ENCODE measurements at places on chromosomes 6 and 20.

DNA sequence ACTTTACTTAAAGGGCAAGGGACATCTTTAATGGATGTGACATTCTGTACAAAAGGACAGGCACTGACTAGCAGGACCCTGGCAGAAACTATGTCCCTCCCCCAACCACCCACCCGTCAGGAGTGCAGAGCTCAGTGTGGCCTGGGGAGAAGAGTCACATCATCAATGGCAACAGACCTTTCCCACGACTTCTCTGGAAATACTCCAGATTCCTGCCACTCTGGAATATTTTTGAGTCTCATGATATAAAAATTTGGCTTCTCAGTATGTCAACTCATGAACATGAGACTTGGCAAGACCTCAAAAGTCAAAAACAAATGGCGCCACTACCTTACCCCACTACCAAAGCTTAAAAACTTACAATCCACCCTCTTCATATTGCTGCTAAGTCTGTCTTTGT lies 118.3 kb downstream of the SLC23A2 start:
- DNase-seq: no peak

- DNase-seq: no peak
These were observed 223.0 kb downstream of the QKI start for GRCh38 chr6:163637524-163637923.

- DNase-seq: no peak
These were observed 83.6 kb downstream of the MRPL14 start for GRCh38 chr6:44043479-44044153.

DNA sequence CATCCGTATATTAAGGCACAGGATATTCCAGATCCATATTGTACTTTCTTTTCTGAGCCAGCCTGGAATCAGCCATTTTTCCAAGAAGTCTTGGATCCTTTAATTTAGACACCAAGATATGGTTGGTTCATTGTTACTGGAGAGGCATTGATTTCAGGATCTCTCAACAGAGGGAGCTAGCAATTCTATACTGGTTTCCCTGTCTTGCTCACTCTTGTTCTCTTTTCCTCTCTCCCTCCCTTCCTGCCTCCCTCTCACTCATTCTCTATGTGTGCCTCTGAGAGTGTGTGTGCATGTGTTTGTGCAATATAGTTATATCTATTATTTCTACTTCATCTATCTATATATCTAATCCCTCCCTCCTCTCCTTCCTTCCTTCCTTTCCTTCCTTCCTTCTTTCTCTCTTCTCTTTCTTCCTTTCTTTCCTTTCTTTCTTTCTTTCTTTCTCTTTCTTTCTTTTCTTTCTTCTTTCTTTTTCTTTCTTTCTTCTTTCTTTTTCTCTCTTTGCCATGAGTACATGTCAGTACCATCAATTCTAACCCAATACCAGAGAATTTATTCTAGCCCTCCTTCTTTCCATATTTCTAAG lies 299.1 kb downstream of the EPHA7 start:
- no peak for DNase-seq

GRCh38 chr6:21151119-21151518 lies 442.4 kb upstream of the SOX4 start:
- no peak for DNase-seq

DNA sequence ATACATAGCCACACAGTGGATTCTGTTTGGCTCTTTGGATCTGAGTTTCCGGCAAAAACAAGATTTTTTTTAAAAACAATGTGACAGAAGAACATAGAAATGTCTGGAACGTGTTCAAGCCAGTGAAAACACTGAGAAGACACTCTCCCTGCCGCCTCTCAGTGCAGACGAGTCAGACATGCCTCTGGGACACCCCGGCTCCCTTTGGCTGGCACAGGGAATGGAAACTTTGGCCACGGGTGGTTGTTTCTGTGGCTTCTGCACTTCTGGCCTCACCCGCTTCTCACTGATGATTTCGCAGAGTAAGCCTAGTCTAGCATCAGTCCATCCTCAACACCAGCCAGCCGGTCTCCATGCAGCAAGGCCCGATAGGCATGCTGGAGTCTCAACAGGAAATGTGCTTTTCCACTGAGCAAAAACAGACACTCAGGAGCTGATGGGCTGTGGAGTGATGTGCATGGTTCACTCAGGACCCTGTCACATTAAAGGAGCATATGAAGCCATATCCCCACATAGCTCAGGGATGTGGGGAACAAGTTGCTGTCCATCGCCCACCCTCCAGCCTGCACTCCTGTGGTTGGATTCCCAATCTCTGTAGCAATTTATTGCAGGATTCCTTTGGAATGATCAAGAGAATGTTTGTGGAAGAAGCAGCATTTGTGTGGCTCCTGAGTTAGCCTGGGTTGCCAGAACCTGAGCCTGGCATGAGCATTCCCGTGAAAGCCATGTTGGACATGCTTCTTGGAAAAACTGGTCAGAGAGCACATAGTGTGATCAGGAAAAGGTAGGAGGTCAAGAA lies 262.0 kb upstream of the RIN2 start:
- DNase-seq: no peak

DNA sequence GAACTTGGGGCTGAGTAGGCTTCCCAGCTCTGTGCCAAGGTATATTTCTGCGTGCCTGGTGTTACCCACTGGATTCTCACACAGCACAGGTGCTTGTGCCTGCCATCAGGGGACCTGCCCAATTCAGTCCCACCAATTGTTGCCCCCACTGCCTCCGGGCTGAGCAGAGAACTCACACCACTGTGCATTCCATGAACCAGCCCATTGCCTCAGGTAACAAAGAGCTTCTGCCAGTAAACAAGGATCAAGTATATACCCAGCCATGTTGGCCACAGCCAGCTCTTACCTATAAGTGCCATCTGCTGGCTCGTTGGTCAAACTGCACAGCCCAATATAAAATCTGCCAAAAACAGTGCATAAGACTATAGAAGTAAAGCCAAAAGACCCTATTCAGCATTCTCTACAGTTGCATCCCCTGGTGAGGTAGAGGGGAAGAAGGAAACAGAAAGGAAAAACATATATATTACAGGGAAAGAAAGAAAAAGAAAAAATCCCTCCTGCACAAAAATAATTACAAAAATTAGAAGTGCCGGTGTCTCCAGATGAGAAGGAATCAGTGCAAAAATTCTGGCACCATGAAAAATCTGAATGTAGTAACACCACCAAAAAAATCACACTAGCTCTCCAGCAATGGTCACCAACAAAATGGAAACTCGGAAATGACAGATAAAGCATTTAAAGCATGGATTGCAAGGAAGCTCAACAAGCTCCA lies 241.4 kb downstream of the IBTK start:
- DNase-seq: no peak

DNA sequence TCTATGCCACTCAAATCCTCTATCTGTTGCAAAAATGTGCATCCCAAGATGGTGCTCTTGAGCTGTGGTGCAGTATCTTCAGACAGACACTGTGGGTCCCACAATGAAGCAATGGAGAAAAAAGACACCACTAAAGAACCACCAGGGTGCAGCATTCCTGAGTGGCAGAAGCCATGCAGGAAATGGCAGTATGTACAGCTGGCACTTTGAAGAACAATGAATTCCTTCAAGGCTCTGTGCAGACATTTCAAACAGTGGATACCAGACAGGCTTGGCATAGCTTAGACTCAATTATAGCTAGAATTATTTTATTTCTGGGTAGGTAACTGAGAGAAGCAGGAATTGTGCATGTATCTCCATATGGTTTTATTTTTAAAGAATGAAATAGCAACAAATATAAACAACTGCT lies 24.0 kb upstream of the HDAC2 start:
- DNase-seq: peak; percentile 39

GRCh38 chr6:20691185-20691584 lies 156.9 kb downstream of the CDKAL1 start:
- no peak for DNase-seq

- no peak for DNase-seq
These were observed 6.5 kb downstream of the GSS start for GRCh38 chr20:34949120-34949519.

DNA sequence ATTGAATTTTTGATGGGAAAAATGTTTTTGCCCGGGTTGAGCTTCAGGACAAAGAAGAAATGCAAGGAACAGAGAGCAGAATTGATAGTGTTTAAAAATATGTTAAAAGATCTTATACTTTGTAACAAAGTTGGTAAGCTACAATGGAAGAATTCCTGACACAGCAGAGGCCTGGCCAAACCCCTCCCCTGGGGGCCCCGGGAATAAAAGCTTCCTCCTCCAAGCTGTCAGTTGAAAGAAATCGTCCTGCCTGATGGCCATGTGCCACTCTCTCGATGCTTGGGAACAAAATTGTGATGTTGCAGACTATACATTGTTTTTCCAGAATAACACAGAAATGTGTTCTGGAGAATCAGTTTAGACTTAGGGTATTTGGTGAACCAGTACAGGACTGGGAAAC lies 14.2 kb upstream of the TOX2 start:
- DNase-seq: peak; percentile 35

DNA sequence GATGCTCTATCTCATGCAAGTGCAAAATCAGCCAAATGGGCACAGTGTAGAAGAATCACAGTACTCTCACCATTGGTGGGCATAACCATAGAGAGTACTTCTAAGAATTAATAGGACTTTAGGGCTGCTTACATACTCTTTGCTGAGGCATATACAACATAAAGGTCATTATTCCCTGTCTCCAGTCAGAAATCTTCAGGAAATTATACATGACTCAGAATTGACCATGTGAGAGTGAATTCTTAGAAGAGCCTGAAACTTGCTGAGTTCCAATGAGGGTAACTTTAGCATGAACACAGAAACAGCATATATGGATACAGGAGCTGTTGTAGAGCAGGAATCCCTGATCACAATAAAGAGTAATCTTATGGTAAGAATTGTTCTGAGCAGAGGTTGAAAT lies 498.7 kb downstream of the TENT5A start:
- DNase-seq: no peak

GRCh38 chr20:59361411-59361810 lies 61.0 kb downstream of the EDN3 start:
- DNase-seq: no peak

GRCh38 chr6:109795994-109796555 lies 105.0 kb downstream of the FIG4 start:
- no peak for DNase-seq

DNA sequence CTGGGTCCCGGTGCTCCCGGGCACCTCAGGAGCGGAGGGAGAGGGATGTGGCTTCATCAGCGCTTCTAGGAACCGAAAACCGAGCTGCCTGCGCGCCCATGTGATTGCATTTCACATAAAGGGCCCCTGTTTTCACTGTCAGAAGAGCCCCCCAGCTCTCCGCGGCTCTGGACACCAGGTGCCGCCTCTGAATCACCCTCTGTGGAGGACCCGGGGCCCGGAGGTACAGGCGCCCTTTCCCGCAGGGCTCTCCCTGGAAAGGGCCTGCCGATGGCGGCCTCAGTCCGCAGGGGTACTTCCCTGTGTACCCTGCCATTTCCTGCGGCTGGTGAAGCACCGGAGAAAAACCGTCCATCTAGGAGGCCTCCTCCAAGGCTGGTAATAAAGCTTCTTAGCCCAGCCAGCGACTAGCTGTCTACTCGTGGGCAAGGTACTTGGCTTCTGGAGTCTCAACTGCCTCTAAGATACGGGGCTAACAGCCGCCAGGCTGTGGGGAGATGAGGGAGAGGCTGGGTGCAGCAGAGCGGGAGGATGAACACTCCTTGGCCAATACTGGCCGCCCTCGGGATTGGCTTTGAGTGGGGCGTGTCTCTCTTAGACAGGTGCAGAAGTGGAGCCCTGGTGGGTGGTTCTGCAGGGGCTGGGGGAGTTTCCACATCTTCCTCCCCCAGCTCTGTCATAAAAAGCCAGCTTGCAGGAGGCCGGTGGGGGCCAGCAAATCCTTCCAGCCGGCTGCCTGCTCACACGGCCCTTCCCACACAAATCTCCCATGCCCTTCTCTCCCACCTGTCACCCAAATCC lies 1.6 kb downstream of the PPP1R16B start:
- peak; percentile 77 for DNase-seq

GRCh38 chr6:152669895-152670294 lies 27.8 kb upstream of the MYCT1 start:
- no peak for DNase-seq

- peak; percentile 17 for DNase-seq
These were observed 4.2 kb downstream of the AKIRIN2 start for GRCh38 chr6:87697581-87698546.

- no peak for DNase-seq
These were observed 580.7 kb downstream of the LMBRD1 start for GRCh38 chr6:69216127-69216526.

- DNase-seq: no peak
These were observed 70.5 kb upstream of the THEMIS start for GRCh38 chr6:127971386-127971785.

GRCh38 chr6:12249541-12250382 lies 40.4 kb upstream of the EDN1 start:
- no peak for DNase-seq

DNA sequence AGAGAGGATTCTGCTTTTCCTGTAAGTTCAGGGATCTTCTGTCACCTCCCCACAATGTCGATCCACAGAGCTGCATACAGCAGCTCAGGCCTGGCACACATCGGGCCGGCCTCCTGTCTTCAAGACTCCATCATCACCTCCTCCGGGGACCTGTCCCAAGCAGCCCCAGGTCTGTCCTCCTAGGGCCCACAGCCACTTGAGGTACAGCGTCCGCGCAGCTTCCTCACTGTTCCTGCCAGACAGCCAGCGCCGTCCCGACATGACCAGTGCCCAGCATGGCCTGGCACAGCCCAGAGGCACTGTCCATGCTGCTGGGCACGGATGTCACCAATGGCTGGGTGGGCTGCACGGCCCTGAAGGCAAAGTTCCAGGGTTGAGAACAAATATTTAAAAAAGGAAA lies 101.6 kb downstream of the DLL1 start:
- no peak for DNase-seq

GRCh38 chr20:32488066-32488838 lies 96.9 kb downstream of the NOL4L start:
- DNase-seq: no peak

GRCh38 chr20:59359906-59360725 lies 59.7 kb downstream of the EDN3 start:
- no peak for DNase-seq

DNA sequence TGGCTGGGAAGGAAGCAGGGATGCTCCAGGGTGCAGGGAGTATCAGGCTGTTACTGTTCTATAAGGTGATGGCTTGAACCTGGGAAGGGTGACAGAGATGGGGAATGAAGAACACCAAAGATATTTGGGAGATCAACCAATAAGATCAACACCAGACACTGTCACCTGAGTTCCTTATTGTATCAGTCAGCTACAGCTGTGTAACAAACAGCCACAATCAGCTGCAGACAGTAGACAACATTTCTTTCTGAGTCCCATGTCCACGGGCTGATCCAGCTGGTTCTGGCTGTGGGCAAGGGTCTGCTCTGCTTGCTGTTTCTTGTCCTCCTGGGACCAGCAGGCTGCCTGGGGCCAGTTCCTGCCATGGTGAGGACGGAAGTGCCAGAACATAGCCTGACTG lies 31.3 kb upstream of the SLCO4A1 start:
- DNase-seq: no peak

GRCh38 chr6:116287689-116288282 lies 8.1 kb upstream of the TSPYL1 start:
- peak; percentile 32 for DNase-seq

GRCh38 chr20:45701104-45701503 lies 734 bp upstream of the WFDC13 start:
- no peak for DNase-seq

- no peak for DNase-seq
These were observed 3.0 kb upstream of the SDCBP2 start for GRCh38 chr20:1331801-1332453.

GRCh38 chr6:118017301-118017848 lies 110.3 kb downstream of the SLC35F1 start:
- DNase-seq: no peak
